Amygdala (tissue), 56 donors: ENCODE measurements at places on chromosomes 1 and 21.

DNA sequence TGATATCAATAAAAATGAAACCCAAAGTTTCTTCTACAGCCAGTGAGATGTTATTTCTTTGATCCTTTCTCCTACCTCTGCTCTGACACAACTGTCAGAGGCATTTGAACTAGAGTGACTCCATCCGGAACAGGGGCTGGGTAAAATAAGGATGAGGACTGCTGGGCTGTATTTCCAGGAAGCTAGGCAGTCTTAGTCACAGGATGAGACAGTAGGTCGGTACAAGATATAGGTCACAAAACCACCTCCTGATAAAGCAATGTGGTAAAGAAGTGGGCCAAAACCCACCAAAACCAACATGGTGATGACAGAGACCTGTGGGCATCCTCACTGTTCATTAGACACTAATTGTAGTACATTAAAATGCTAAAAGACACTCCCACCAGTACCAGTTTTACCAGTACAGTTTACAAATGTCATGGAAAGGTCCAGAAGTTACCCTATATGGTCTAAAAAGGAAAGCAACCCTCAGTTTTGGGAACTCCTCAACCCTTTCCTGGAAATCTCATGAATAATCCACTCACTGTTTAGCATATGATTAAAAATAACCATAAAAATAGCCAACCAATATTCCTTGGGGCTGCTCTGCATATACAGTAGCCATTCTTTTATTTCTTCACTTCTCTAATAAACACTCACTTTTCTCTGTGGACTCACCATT lies 96.7 kb downstream of the GABPA start:
- DNase-seq, result no peak

GRCh38 chr1:234691567-234691966 lies 81.6 kb upstream of the IRF2BP2 start:
- DNase-seq, result no peak

GRCh38 chr1:11478571-11479374 lies at the start of gene DISP3:
Gene DISP3 (plus strand): TSS chr1:11479155. CDS start chr1:11500993, 21,838 bp downstream.
- peak; percentile 81 for DNase-seq

DNA sequence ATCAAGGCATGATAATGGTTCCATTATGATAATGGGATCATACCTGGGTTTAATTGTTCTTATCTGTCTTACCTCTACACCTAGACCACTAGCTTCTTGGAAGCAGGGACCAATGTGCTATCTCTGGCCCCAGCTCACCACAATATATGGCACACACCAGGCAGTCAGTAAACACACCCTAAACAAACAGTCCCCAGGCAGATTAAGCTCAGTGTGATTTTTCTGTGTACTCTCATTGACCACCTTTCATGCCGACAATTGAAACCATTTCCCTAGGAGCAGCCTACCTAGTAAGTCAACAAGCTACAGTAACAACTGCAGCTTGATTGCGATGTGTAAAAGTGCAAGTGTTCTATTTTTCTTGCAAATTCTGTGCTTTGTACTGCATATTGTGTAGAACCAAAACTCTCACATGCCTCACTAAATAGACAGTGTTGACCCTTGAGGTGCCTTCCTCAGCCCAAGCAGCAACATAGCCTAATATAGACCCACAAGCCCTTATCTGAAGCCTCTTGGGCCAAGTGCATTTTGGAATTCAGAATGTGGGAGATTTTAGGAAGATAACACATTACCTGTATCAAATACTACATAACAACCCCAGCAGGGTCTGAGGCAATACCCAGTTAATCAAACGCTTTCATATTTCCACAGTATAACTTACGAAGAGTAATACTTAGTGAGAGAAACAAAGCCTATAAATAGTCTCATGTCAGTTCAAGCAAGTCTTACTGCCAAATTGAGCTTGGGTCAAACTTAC lies 32.0 kb downstream of the INPP5B start:
- no peak for DNase-seq

DNA sequence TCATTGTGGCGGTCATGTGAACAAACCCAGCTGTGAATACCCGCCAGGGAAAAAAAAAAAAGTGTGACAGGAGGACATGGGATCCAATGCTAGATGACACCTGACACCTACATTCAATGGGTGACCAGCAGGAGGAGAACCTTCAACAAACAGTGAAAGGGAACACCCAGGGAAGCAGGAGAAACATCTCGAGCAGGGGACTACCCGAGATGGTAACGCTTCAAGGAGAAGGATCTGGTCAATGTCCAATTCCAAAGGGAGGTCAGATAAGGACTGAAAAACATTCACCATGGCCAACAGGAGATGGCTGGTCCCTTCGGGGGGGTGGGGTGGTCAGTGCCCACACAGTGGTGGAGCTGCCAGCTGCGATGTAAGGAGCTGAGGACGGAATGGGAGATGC lies 46.3 kb downstream of the PTPN14 start:
- DNase-seq, result no peak

- no peak for DNase-seq
Measured at GRCh38 chr1:59045636-59046035, 251.3 kb upstream of the FGGY start.

DNA sequence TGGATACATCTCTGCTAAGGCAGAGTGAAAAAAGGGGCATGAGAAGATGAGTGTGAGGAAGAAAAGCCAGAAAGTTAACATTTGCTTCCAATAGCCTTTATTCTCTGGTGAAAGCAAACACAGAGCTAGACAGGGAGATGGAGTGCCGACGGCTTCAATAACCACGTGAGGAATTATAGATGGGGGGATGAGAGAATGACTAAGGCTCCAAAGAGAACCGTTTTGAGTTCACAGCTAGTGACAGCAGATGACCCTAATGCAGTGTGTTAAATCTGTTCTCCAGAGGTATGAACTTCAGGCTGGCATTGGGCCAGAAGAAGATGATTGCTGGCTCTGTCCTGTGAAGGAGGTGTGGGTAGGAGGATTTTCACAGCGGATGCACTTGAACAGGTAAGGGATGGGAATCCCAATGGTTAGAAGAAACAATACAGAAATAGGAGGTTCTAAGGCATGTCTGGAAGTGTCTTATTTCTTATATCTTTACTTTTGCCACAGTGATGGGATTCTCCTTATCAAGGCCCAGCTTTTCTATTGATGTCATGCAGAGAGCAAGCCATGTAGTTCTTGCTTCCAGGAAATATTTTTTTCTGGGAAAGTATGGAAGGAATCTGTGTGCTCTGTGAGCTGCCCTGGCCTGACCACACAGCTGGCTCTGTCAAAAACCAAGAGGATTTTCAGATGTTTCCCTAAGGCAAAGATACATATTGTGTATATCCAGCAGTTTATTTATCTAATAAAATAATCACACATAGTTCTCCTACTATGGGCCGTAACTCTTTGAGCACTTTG lies 573.8 kb downstream of the LTN1 start:
- DNase-seq, result no peak

GRCh38 chr1:3022511-3022973 lies 1.3 kb downstream of the ACTRT2 start:
- DNase-seq, result no peak

DNA sequence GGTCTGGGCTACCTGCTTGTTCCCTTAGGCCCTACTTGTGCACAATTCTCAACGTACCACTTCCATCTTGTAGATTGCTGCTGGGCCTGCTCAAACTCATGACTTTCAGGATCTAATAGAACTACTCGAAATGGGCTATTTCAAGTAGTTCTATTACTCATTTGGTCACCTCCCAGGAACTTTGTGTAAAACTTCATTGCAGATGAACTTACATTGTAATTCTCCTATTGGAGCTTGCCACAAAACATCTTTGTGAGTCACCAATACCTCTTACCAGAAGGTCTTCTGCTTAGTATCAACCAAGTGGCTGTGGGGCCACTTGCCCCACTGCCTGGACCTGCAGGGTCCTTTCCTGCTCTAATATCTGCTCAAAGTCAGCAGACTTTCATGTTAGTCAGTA lies 10.7 kb upstream of the MYOCOS start:
- DNase-seq, result no peak

- peak; percentile 7 for DNase-seq
Measured at GRCh38 chr1:84299536-84300170, 1.9 kb upstream of the SAMD13 start.

DNA sequence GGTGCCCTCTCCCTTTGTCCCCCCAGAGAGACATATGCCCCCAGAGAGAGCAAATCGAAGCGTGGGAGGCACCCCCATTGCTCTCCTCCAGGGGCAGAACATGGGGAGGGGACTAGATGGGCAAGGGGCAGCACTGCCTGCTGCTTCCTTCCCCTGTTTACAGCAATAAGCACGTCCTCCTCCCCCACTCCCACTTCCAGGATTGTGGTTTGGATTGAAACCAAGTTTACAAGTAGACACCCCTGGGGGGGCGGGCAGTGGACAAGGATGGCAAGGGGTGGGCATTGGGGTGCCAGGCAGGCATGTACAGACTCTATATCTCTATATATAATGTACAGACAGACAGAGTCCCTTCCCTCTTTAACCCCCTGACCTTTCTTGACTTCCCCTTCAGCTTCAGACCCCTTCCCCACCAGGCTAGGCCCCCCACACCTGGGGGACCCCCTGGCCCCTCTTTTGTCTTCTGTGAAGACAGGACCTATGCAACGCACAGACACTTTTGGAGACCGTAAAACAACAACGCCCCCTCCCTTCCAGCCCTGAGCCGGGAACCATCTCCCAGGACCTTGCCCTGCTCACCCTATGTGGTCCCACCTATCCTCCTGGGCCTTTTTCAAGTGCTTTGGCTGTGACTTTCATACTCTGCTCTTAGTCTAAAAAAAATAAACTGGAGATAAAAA lies 8.4 kb downstream of the EFNA3 start:
- DNase-seq, result no peak

DNA sequence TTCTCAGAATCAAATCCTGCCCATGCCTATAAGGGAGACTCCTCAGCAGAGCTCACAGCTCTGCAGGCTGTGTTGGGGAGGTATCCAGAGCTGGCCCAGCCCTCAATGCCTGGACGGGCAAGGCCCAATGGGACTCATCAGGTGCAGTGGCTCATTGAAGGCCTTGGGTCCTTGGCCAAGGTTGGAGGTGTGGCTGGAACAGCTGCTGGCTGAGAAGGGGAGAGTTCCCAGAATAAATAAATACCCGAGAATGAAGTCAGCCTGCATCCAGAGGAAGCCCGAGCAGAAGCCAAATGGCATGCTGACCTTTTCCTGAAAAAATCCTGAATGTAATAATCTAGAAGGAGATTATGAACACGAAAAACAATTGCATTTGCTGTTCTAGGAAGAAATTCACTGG lies 25.2 kb upstream of the IKBKE start:
- no peak for DNase-seq

DNA sequence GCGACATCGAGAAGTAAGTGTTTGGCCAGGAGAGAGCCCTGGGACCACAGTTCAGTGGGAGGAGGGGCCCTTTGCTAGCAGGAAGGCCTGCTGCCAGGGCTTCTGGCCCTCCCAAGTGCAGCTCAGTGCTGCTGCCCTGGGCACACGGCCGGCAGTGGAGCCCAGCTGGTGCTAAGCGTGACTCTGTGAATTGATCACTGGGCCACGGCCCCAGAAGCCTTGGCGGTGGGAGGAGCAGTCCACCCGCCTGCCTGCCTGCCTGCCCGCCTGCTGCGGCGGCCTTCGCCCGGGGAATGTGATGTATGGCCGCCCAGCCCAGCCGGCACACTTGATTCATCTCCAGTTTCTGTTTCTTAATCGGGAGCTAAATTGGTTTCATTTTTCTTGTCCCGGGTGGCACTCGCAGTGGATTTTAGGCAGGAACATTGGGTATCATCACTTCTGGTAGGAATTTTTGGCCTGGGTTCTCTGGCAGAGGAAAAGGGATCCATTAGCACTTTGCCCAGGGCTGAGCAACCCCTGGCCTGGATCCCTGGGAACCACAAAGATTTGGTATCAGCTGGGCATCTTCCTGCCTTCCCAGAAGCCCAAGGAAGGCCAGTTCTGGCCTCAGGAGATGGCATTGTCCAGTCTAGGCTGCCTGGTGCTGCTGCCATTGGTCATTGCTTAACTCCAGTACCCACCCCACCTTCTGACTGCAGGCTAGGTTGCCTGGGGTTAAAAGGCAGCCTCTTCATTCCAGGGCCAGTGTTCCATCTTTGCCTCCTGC lies 28.6 kb downstream of the TMEM53 start:
- DNase-seq, result peak; percentile 91

DNA sequence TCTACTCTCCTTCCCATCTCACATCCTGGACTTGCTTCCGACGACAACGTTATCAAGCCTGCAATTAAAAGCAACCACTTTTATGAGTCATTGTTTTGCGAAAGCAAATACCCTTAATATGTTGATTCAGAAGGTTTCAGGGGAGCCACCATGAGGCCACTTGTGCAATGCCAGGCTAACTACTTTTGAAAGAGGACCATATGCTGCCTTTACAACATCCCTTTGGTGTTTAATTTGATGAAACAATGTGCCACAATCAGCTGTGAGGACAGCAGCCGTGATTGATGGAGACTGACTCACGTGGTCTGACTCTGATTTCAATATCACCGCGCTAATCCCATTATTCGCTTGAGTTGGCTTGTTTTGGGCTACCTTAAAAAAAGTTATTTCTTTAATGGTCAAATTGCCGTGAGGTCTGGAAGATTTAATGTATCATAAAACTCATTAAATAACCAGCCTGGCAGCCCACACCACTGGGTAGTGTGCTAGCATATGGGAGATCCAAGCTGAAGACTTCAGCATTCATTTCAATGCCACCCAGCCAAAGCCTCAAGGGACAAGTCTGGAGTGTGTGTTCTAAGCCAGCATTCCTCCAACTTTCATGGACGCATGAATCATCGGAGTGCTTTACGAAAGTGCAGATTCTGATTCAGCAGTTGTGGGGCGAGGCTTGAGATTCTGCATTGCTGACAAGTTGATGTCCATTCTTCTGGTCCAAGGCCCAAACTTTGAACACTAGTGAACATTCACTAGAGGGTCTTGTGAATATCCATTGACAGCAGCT lies 73.3 kb upstream of the PAXBP1 start:
- DNase-seq, result no peak

DNA sequence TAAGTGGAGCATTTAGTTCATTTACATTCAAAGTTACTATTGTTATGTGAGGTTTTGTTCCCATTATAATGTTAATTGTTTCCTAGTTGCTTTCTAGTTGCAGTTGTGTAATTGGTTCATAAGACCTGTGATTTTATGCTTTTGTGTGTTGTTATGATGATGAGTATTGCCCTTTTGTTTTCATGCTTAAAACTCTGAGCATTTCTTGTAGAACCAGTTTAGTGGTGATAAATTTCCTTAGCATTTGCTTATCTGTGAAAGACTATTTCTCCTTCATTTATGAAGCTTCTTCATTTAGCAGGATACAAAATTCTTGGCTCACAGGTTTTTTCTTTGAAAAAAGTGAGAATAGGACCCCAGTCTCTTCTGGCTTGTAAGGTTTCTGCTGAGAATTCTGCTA lies 274.8 kb upstream of the SPAG17 start:
- DNase-seq, result no peak

GRCh38 chr1:211920602-211921226 lies 90.2 kb upstream of the LPGAT1 start:
- DNase-seq, result no peak

DNA sequence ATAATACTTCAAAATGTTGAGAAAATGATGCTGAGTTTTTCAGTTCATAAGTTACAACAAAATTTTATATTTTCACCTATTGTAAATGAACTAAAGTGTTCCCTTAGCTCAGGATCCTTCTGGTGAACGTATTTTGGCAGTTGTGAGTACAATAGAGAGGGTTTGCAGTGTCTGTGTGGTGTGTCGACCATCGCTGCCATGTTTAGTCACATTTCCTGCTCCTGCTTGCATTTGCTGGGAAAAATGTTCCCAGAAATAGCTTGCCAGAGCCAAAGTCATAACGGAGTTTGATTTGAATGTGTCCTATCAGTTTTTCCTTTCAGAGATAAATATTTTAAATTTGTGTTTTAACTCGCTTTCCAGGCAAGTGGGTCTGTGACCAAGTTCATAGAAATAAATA lies 117.1 kb upstream of the COL6A1 start:
- DNase-seq, result no peak
